ENCODE measurements at places on chromosomes 5 and 9. TPM values are rescaled to one million over a fixed set of nuclear protein-coding genes. Genes with fewer than 3 reads are reported as not detected.

Gene NIPAL4
- 12.6 TPM for polyA plus RNA-seq

Gene NDOR1
- polyA plus RNA-seq, result 5.5 TPM

Gene KCNN2
- 0.09 TPM for polyA plus RNA-seq

Gene OR13C5
- polyA plus RNA-seq, result not detected

Gene ARSB
- 4.5 TPM for polyA plus RNA-seq

Gene LCN9
- not detected for polyA plus RNA-seq

Gene ADAMTS13
- polyA plus RNA-seq, result 1.2 TPM

Gene LURAP1L
- polyA plus RNA-seq, result 42.7 TPM

Gene SKIC3
- polyA plus RNA-seq, result 37.1 TPM

Gene SLC23A1
- polyA plus RNA-seq, result not detected

Gene SLCO6A1
- polyA plus RNA-seq, result not detected

Gene ISL1
- 2.4 TPM for polyA plus RNA-seq

Gene GAPT
- polyA plus RNA-seq, result not detected

Gene GGTA1
- polyA plus RNA-seq, result not detected

Gene PROB1
- 0.26 TPM for polyA plus RNA-seq

Gene DBH
- not detected for polyA plus RNA-seq

Gene SPOCK1
- 25.6 TPM for polyA plus RNA-seq

Gene CYLC2
- polyA plus RNA-seq, result not detected

Gene SEMA5A
- polyA plus RNA-seq, result 0.27 TPM

Gene PCDHA11
- 0.28 TPM for polyA plus RNA-seq

Gene CTXN3
- 0.10 TPM for polyA plus RNA-seq

Gene NUTM2F
- not detected for polyA plus RNA-seq

Gene IFNB1
- 0.07 TPM for polyA plus RNA-seq

Gene C9orf50
- polyA plus RNA-seq, result not detected

Gene FAM221B
- polyA plus RNA-seq, result not detected

Gene WNT8A
- not detected for polyA plus RNA-seq

Gene QRFP
- polyA plus RNA-seq, result not detected

Gene SOX30
- 0.03 TPM for polyA plus RNA-seq

Gene PPP3R2
- not detected for polyA plus RNA-seq

Gene B4GALT7
- polyA plus RNA-seq, result 34.9 TPM

Gene PTGES
- 34.1 TPM for polyA plus RNA-seq

Gene UGT3A2
- 0.07 TPM for polyA plus RNA-seq

Gene GLRA1
- not detected for polyA plus RNA-seq

Gene PCDHB9
- 0.01 TPM for polyA plus RNA-seq

Gene NLN
- polyA plus RNA-seq, result 14.4 TPM

Gene PCDHGB2
- polyA plus RNA-seq, result 0.12 TPM

Gene SLC4A9
- 0.14 TPM for polyA plus RNA-seq

Gene ERCC8
- polyA plus RNA-seq, result 16.6 TPM

Gene TYRP1
- 0.50 TPM for polyA plus RNA-seq

Gene CNTNAP3
- polyA plus RNA-seq, result 6.7 TPM

Gene KIF4B
- polyA plus RNA-seq, result not detected

Gene WDR41
- 60.7 TPM for polyA plus RNA-seq

Gene PCDHA10
- 0.06 TPM for polyA plus RNA-seq

Gene PIK3R1
- 6.6 TPM for polyA plus RNA-seq

Gene PPIC
- 28.1 TPM for polyA plus RNA-seq

Gene HK3
- not detected for polyA plus RNA-seq

Gene SLC34A3
- polyA plus RNA-seq, result not detected

Gene DEPDC1B
- 9.7 TPM for polyA plus RNA-seq

Gene HACD4
- polyA plus RNA-seq, result 7.3 TPM

Gene GRXCR2
- polyA plus RNA-seq, result 0.03 TPM

Gene PCDHB13
- 0.07 TPM for polyA plus RNA-seq

Gene SPACA9
- polyA plus RNA-seq, result 3.6 TPM

Gene IL33
- 1.6 TPM for polyA plus RNA-seq

Gene MYORG
- polyA plus RNA-seq, result 3.7 TPM

Gene CYFIP2
- 0.75 TPM for polyA plus RNA-seq

Gene FOXD4L4
- 0.03 TPM for polyA plus RNA-seq

Data from keratinocyte (primary cell).